ENCODE measurements at places on chromosomes 7 and 10. TPM values are rescaled to one million over a fixed set of nuclear protein-coding genes. Genes with fewer than 3 reads are reported as not detected.
A peak's percentile ranks its signal among the peaks of the same experiment; 100 is the strongest.

- DNase-seq, result no peak
These were observed 342.2 kb upstream of the MEOX2 start for GRCh38 chr7:16028636-16029035.

The LDB3 gene
- 1,542 TPM for total RNA-seq

DNA sequence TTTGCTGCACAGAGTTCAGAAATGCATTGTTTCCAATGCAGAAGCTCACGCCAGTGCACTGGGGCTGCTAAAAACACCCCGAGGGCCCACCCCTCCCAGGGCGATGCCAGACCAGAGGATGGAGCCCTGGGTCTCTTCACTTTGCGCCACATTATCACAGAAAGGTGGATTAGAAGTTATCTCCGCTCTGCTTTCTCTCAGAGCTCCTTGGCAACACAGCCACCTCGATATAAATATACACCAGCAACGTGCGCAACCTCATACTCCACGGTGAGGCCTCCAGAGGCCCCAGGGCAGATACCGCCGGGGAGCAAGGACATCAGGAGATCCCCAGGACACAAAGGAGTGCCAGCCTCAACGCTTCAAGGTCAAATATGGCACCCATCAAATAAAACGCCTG lies 121.0 kb upstream of the TBX20 start:
- DNase-seq, result peak; percentile 68

DNA sequence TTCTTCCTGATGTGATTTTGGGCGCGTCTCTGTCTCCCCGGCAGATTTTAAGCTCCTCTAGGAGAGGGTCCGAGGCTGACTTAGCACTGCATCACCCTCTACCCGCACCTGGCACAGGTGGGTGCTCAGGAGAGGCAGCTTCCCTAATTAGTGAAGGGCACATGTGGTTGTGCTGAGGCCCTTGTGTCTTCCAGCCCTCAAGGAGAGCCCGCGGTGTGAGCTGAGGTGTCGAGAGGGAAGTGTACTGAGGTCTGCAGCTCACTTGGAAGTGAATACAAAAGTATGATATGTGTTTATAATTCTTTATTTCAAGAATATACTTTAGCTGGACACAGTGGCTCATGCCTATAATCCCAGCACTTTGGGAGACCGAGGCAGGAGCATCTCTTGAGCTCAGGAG lies 20.4 kb upstream of the JAKMIP3 start:
- DNase-seq, result no peak

- no peak for DNase-seq
These were observed 144.8 kb downstream of the ICA1 start for GRCh38 chr7:8117195-8117594.

DNA sequence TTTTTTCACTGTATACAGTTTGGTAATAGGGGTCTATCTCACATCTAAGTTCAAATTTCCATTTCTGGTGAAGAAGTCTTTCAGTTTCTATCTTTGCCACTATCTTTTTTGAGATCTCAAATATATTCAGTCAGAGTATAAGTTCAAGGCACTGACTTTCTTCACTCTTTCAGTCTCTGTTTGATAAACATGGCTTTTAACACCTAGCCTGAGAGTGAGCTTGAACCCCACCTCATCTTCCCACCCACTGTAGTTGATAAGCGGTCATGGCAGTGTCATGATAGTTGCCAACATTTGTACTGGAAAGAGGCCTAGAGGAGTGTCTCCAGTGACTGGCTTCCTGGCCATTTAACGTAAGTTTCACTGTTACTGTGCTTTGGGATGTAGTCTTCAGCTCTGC lies 41.2 kb upstream of the AGR3 start:
- no peak for DNase-seq

GRCh38 chr10:51832652-51833383 lies 133.4 kb upstream of the CSTF2T start:
- no peak for DNase-seq

Data from left ventricle myocardium inferior (tissue), 1 donor.